ENCODE measurements at places on chromosomes 11 and 22.

DNA sequence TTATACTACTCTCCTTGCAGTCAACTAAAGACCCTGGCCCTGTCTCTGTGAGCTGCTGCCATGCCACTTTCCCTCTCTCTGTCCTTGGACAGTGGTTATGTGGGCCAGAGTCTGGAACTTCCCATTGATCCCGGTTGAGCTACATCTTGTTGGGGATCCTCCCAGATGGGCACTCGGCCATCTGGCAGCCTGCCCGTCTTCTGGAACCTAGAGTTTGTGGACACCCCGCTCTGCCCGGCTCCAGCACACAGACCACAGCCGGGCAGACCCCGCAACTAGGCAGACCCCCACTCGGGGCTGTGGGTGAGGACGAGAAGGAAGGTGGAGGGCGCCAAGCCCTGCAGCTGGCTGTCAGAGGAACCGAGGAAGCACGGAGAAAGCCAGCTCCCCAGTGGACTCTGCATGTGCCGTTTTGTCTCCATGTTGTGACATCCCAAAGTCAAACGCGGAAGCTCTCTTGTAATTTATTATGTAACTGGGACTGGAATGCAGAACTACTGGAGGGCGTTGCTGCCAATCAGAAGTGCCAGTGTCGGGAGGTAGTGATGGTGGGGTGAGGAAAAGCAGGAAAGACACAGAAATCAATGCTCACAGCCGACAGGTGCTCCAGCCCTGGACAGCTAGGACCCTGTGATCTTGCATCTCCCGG is 207.7 kb downstream of the CEP164 start:
- DNase-seq = peak; percentile 24

DNA sequence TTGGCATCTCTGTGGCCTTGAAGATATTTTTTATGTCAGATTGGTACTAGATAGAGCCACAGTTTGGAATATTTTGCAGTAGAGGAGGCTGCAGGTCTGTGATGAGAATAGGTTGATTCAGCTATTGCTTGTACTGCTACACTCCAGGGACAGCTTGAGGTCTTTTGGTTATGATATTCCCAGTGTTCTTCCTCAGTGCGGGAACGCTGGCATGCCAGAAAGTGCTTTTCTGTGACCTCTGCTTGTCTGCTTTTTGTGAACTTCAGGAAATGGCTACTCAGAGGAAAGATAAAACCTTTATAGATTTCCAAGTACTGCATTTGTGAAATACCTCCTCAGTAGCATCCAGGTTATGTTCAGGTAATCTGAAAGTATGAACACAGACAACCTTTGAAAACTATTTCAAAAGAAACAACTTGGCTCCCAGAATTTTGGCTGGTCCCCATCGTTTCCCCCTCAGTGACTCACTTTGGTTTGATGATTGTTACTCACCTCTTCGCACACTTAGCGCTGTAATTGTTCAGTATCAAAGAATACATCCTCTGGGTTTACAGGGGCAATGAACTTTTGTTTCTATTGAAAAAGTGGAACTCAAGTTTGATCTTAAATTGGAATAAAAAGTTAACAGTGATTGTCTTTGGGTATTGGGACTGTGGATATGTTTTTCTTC is 191.4 kb downstream of the HIPK3 start:
- DNase-seq = no peak

GRCh38 chr22:35919002-35919542 is 109.6 kb downstream of the RBFOX2 start:
- DNase-seq = no peak

GRCh38 chr11:118744046-118744445 is 46.9 kb downstream of the DDX6 start:
- peak; percentile 80 for DNase-seq

- no peak for DNase-seq
These were observed 26.0 kb downstream of the SERPINH1 start for GRCh38 chr11:75588051-75588481.

DNA sequence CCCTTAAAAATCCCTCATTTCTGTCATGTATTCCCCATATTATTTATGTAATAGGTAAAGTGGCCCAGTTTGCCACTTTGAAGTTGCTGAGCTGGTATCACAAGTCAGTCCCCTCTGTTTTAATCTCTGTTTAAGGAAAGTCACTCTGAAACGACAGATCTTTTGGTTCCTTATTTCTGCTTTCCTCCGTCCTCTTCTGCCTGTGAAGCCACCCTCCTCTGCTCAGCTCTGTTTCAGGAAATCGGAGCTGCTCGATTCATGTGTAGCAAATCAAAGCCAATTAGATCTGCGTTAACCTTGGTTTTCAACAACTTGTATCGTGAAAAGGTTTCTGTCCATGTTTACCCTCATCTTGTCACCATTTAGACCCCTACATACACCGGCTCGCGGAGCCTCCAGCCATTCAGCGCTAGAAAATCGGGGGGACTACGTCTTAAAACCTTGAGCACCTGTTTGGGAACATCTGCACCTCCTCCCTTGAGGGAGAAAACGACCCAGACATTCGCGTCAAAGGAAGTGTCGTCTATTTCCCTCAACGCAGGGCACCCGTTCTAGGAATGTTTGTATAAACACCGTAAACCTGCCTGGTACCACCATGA is 576 bp upstream of the SC5D start:
- no peak for DNase-seq

- no peak for DNase-seq
These were observed 2.3 kb downstream of the SLC29A2 start for GRCh38 chr11:66369073-66369894.

DNA sequence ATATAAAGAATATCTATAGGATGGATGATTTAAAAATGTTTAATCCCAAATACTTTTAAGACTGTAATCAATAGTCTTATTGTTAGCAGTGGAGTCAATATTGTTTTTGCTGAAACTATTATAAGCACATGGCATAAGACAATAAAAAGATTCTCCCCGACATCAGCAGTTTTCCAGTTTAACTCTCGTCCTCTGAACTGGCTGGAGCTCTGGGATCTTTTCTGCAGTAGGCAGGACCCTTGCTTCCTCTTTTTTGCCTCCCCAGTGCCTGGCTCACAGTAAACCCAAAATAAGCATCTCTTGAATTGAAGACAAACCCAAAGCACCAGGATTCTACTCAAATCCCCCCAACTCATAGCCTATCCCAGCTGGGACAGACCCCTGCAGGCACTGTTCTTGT is 32.9 kb downstream of the KCNJ1 start:
- no peak for DNase-seq

GRCh38 chr22:42289671-42290541 is 19.5 kb upstream of the TCF20 start:
- DNase-seq = peak; percentile 74

DNA sequence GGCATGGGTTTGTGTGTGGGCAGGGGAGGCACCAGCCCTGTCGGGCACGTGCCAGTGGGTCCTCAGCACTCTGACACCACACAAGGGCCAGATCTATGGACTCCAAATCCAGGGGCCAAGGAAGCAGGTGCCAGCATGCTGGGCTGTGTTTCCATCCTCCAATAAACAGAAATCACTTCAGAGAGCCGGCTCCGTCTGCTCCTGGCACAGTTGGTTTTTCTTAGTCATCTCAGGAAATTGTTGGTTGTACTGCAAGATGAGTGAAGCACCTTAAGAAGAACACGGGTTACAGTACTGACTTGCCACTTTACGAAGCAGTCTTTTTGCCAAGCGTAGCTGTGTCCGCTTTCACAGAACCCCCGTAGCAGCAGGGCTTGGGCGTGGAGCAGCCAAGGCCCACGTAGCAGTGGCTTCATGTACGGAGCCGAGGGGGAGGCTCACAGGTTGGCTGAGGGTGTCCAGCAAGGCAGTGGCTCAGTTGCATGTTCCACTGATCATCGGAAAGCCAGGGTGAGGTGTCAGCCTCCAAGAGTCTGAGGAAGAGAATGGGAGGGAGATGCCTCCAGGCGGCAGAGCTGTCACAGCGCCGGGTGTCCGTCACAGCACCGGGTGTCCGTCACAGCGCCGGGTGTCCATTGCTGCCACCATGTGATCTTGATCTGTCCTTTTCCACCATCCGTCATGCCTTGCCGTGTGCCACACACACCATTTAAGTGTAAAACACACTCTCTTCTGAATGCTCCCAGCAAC is 314.9 kb downstream of the CTTN start:
- no peak for DNase-seq

GRCh38 chr11:128824191-128825049 is 42.7 kb downstream of the KCNJ1 start:
- no peak for DNase-seq

DNA sequence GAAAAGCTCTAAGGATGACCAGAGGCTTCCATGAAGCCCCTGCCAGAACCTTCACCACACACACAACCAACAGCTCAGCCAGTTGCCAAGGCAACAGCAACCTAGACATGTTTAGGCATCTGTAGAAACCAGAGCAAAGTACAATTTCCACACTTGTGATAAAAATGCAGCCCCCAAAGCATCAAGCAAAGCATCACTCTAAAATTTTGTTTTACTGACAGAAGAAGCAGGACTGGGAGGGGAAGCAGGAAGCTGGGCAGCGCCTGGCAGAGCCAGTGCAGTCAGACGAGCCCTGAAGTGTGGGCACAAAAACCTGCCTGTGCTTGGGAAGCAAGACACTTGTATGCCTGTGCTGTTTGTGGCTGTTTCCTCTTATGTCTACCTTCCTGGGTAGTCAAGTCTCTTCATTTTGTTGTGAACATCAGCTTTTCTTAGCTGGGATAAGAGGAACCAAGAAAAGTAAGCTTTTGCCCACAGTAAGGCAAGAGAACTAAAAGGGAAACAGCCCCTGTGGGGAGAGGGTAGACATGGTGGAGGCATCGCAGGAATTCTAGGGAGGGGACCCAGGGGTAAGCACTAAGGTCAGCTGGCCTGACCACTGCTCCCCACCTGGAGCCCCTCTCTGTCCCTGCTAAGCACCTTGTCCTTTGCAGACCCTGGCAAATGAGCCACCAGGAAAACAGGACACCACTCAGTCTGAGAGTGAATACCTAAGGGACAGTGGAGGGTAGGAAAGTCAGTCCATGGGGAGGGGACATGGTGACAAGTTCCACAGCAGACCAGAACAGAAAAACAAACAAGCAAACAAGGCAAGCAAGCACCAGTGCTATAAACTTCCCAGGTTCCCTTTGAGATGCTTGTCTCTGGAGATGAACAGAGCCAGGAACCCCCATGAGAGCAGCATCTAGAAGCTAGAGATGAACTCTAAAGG is 13.4 kb downstream of the PACSIN2 start:
- DNase-seq = no peak

- DNase-seq = no peak
These were observed 12.3 kb upstream of the SHANK3 start for GRCh38 chr22:50660306-50660705.

- DNase-seq = peak; percentile 10
These were observed 666 bp downstream of the NELL1 start for GRCh38 chr11:20669820-20670684.

GRCh38 chr22:32622004-32622743 is 147.6 kb downstream of the FBXO7 start:
- DNase-seq = no peak

DNA sequence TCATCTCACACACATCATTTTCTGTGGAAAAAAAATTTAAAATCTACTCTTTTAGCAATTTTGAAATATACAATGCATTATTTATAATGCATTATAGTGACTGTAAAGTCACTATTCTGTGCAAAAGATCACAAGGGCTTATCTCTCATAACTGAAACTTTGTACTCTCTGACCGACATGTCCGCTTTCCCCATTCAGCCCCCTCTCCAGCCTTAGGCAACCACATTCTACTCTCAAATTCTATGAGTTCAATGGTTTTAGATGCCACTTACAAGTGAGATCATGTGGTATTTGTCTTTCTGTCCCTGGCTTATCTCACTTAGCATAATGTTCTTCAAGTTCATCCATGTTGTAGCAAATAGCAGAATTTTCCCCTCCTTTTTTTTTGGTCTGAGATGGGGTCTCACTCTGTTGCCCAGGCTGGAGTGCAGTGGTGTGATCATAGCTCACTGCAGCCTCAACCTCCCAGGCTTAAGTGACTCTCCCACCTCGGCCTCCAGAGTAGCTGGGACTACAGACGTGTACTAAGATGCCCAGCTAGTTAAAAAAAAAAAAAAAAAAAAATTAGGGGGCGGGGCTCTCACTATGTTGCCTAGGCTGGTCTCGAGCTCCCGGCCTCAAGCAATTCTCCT is 44.5 kb downstream of the SYN3 start:
- DNase-seq = no peak

DNA sequence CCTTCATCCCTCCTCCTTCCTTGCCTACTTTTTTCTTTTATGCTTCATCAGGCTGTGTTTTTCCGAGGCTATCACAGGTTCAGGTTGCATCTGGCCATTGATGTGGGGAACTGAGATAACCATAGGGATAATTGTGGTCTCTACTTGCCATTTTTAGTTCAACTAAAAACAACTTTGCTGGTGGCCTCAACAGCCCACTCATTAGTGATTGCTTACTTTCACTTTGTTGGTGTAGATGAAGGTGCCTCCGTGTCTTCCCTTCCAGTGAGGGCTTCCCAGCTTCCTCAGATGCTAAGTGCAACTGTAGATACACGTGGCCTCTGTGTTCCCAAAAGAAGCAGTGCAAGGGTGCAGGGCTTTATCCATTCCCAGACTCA is 35.0 kb downstream of the KCNJ1 start:
- no peak for DNase-seq

DNA sequence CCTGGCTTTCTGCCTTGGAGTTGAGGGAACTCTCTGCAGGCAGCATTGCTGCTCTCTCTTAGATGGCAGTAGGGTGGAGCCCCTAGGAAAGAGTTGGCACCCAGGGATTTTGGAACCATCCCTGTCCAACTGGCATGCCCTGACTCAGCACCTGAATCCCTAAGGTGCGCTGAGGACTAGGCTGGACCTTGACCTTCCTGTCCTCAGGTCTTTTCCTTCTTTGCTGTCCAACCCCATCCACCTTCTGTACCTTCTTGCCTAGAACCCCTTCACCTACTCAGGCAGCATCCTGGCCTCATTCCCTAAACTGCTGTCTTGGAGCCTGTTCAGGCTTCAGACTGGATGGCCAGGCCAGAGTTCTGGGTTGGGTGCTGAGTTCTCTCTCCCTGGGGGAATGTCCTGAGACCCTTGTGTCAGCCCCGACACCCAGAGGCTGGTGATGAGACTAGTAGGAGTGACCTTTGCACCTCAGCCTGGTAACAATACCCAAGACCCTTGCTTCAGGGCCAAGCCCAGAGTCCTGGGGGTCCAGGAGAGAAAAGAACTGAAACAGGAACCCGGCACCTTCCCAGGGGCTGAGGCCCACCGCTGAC is 2.5 kb upstream of the POLD4 start:
- no peak for DNase-seq

DNA sequence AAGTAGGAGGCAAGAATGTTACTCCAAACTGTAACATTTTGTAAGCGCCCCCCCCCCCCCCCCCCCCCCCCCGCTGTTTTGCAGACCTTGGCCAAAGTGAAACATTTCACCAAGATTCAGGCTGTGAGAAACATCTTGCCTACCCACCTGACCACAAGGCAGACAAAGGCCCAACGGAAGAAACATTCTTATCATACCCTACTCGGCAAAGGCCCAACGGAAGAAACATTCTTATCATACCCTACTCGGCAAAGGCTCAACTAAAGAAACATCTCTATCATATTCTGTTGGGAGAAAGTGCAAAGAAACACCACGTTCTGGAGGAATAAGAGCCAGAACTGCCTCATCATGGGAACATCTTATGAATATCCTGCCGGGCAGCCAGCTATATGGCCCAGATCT is 117.1 kb downstream of the JRKL start:
- no peak for DNase-seq

Measured in A673 (cell line).